ENCODE measurements at places on chromosomes 2 and 18.

DNA sequence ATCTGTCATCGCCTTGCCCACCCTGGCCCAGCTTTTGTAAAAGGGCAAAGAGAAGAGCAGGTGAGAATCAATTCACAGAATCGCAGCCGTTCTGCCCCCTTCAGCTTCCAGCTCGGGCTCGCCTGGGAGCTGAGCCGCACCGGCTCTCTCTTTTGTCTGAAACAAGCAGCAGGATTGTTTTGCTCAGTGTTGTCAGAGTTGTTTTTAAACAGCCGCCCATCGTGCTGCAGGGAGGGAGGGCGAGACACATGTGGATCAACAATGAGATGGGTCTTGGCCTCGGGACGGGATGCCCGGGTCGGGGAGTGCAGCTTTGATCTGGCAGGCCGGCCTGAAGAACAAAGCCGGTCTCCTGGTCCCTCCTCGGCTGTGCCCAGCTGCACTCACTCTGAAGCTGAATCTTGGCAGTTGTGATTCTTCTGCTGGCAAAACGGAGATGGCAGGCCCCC is 39.7 kb upstream of the HDAC4 start:
- no peak for DNase-seq

DNA sequence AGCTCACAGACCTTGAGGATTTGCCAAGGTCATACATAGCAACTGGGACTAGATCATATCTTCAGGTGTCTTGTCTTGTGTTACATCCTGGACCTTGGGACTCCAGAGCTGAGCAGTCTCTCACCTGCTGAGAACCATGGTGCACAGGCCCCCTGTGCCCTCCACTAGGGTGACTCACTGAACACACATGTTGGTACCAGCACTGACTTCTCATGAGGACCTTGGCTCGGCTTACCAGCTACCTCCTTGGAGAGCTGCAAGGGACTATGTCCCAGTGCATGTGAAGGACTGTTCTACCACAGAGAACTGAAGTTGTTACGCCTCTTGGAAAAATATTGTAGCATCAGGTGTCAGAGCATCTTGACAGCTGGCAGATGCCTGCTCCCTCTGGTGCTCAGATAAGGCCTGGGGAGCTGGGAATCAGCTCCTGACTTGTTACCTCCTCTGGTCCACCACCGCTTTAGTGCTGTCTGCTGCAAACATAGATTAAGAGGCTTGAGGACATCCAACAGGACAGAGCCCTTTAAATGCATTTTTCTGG is 72.1 kb downstream of the WDSUB1 start:
- no peak for DNase-seq

DNA sequence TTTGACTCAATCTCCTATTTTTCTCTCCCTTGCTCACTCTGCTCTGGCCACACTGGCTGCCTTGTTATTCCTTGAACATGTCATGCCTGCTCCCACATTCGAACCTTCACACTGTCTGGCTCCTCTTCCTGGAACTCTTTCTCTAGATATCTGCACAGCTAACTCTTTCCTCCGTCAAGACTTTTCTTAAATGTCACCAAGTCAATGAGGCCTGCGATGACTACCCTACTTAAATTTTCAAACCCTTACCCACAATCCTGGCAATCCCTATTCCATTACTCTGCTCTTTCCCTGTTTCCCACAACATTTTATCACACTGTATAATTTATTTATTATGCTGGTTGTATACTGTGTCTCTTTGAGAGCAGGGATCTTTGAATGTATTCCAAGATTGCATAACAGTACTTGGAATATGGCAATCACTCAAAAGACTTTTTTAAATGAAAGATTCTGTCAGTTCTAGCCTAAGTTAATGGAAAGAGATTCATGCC is 206.2 kb downstream of the SRBD1 start:
- DNase-seq, result no peak

DNA sequence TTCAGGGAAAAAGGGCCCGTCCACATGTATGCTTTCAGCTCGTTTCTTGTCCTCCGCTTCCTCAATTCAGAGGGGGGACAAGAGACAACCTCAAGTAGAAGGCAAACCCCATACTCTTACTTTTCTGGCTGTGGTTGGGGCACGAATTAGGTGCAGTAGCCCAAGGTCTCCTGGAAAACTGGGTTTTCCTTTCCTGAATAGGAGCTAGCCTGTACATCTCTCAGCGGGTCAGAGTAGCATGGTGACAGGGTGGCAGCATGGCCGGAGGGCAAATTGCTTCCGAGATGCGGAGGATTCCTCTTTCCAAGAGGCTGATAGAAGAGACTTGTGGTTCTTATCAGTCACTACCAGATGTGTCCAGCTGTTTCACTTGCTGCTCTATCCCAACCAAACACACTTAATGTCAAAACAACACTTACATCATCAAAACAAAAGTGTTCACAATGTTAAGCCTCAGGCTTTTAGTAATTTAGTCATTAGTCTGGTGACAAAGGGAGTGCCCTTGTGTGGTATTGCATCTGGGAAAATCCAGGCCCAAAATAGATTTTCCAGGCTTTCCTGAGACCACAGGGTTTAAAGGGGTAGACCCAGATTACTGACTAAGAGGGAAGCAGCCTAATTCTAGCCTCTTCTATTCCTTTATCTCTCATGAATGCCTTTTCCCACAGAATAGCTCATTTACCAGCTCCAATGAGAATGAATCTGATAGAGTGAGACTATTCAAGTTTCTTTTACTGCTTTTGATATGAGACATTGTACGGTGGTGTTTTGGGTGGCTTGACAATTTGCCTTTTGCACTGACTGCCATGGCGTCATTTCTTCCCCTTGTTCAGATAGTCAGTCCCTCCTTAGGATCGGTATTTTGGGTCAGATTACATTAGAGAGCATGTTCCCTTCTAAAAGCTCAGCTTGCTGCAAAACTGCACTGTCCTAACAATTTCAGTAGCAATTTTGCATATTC is 162.0 kb downstream of the LTBP1 start:
- peak; percentile 95 for DNase-seq

GRCh38 chr2:28313220-28313784 is 79.4 kb upstream of the FOSL2 start:
- no peak for DNase-seq

DNA sequence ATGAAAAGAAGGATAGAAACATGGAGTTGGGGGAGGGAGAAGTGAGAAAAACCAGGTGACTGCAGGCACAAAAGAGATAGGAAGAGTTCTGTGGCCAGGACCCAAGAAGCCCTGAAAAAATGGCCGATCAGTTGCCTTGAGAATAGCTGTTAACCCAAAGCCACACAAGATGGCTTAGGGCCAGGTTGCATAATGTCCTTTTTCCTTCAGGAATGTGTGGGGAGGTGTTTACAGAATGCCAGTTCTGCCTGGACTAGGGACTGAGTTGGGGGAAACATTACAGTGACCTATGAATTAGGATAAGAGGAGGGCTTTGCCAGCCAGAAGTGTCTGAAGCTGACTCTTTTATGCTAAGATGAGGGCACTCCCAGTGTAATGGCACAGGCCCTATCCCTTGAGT is 17.1 kb downstream of the FAM110C start:
- no peak for DNase-seq

GRCh38 chr2:58893656-58894351 is 652.7 kb upstream of the FANCL start:
- no peak for DNase-seq

DNA sequence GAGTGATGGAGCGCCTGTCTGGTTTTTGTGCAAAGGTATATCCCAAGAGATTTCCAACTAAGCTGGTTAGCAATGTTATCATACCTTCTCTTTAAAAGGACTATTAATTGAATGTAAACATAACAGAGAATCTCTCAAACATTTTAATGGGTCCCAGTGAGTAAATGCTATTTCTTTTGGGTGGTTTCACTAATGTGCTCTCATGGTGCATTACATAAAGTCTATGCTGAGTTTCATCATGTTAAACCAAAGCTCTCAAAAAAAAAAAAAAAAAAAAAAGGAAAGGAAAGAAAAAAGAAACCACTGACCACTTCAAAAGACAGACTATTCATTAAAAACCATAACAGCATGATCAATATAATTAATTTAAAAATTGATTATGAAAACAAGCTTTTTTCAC is 119.1 kb upstream of the SCN1A start:
- DNase-seq, result no peak

DNA sequence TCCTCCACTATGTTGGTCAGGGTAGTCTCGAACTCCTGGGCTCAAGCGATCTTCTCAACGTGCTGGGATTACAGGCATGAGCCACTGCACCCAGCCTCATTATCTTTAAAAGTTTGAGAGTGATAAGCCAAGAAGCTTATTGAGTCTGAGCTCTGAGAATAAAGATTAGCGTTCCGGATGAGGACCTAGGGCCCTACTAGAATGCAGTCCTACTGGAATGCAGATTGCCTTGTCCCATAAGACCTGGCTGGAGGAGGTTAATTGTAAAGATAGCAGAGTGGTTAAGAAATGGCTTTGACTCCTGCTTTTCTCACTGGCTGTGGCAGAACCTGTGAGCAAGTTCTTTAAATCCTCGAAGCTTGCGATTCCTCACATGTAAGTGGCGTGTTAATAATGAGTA is 4.0 kb downstream of the VWA3B start:
- DNase-seq, result peak; percentile 52

DNA sequence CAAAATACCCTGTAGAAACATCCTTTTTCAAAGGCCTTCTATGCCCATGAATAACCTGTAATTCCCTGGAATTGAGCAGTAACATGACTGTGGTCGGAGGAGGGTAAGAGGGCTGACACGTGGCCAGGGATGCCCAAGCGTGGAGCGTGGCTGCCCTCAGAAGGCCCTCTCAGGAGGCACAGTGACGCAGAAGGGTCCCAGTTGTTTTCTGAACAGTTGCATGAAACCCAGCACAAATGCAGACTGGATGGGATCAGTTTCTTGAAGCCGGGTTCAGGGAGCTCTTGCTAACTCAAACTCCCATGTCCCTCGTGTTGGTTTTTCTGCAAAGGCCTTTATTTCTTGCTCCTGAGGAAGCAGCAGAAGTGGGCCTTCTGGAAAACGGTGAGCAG is 237.0 kb downstream of the ALPK2 start:
- no peak for DNase-seq

GRCh38 chr2:184032983-184033382 is 565.3 kb upstream of the ZNF804A start:
- DNase-seq, result no peak

DNA sequence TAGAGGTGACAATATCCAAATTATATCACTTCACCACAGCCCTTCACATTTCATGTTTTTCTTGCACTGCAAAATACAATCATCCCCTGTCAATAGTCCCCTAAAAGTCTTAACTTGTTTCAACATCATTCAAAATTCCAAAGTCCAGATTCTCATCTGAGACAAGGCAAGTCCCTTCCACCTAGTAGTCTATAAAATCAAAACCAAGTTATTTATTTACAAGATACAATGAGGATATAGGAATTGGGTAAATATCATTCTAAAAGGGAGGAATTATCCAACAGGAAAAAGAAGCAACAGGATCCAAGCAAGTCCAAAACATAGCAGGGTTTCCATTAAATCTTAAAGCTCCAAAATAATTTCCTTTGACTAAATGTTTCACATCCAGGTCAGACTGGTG is 1076.1 kb upstream of the TMEFF2 start:
- no peak for DNase-seq

- DNase-seq, result no peak
Measured at GRCh38 chr2:77310416-77310815, 211.8 kb downstream of the LRRTM4 start.

DNA sequence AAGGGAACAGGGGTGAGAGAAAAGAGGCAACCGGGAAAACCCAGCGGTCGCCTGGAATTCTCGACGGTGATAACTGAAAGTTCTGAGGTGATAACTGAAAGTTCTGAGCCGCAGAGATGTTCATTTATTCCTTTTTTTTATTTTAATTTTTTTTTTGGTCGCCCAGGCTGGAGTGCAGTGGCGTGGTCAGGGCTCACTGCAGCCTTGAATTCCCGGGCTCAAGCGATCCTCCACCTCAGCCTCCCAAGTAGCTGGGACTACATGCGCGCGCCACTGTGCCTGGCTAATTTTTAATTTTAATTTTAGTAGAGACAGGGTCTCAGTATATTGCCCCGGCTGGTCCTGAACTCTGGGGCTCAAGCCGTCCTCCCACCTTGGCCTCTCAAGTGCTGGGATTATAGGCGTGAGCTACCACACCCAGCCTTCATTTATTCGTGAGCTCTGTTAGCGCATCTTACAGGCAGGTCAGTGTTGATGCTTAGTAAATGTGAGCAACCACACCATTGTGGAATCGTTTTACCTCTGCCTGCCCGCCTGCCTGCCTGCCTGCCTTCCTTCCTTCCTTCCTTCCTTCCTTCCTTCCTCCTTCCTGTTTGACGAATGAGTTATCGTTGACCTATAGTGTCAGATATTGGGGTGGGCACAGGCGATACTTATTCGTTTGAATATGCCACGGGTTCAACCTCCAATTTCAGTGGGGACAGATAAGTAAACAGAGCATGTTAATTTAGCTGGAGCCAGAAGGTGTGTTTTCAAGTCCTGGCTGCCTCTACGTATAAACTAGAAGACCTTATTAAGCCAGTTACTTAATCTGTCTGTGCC is 557 bp upstream of the E2F6 start:
- DNase-seq, result no peak

Measured in trophoblast cell (in vitro differentiated cells and primary cell).